ENCODE measurements at places on chromosomes 7 and 10. TPM values are rescaled to one million over a fixed set of nuclear protein-coding genes. Genes with fewer than 3 reads are reported as not detected.

SMURF1 gene
- total RNA-seq, result 11.1 TPM

LZTS2 gene
- 16.4 TPM for total RNA-seq

NSMCE4A gene
- 69.9 TPM for total RNA-seq

GPR15LG gene
- not detected for total RNA-seq

FGFR2 gene
- not detected for total RNA-seq

CYP26C1 gene
- not detected for total RNA-seq

CNTNAP2 gene
- not detected for total RNA-seq

EPHA1 gene
- total RNA-seq, result 0.73 TPM

EEPD1 gene
- 11.5 TPM for total RNA-seq

CCAR1 gene
- 87.5 TPM for total RNA-seq

CYP2W1 gene
- total RNA-seq, result not detected

TMEM236 gene
- 0.05 TPM for total RNA-seq

ZNF488 gene
- 0.93 TPM for total RNA-seq

FAM25C gene
- total RNA-seq, result not detected

MOGAT3 gene
- total RNA-seq, result not detected

HMX2 gene
- not detected for total RNA-seq

SPAM1 gene
- not detected for total RNA-seq

GNGT1 gene
- not detected for total RNA-seq

PON3 gene
- total RNA-seq, result 0.25 TPM

OLAH gene
- total RNA-seq, result 0.18 TPM

MBL2 gene
- not detected for total RNA-seq

PSD gene
- 1.6 TPM for total RNA-seq

CALN1 gene
- total RNA-seq, result not detected
